ENCODE measurements at places on chromosomes 2 and 18.

DNA sequence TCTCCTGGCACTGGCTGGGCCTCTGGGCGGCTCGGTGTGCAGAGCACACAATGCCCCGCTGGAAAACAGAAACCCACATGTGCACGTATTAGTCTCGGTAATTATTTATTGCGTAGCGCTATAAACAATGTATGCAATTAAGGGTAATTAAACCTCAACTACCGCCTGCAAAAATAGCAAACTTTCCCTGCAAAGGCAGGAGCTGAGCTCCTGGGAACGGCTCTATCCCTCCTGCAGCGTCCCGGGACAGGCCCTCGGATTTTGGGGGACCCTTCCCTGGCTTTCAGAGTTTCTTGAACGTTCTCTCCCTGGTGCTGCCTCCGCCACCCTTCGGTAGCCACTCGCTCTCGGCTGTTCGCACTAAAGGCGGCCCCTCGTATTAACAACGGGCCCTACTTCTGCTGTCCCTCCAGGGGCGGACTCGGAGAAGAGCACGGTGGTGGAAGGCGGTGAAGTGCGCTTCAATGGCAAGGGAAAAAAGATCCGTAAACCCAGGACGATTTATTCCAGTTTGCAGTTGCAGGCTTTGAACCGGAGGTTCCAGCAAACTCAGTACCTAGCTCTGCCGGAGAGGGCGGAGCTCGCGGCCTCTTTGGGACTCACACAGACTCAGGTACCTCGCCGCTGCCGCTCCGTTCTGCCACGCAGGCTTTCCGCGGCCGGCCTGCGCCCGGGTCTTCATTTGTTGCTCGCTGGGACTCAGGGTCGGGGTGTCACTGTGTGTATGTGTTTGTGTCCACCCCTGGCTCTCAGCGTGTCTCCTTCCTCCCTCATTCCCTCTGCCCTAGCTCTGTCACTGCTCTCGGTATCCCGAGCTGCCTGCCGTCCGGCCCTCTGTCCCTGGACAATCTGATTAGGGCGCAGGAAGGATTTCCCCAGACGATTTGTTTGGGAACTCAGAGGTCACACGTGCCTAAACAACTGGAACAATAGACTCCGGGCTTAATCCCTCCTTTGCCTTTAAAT is 1.2 kb downstream of the DLX1 start:
- no peak for DNase-seq

DNA sequence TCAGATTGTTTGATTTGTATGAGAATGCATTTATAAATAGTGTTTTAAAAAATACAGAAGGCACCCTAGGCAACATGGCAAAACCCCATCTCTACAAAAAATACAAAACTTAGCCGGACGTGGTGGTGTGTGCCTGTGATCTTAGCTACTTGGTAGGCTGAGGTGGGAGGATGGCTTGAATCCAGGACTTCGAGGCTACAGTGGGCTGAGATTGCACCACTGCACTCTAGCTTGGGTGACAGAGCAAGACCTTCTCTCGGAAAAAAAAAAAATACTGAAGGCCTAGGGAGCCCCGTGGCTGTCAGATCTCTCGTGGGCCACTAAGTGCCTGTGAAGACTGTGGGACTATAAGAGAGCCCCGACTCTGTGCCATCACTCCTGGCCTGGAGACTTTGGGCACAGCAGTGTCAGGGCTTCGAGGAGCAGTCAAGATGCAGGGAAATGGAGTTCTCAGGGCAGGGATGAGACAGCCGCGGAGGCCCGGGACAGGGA is 40.5 kb downstream of the MYO7B start:
- no peak for DNase-seq

DNA sequence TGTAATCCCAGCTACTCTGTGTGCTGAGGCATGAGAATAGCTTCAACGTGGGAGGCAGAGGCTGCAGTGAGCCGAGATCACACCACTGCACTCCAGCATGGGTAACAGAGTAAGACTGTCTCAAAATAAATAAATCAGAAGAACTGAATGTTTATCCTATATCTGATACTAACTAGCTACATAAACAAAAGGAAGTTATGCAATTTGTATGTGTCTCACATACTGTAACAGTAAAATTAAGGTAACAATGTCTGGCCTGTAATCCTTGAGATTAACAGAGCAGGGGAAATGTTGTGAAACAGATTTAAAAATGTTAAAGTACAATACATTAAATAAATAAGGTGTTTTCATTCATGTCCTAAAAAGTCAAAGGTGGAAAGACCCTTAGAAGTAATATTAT is 150.8 kb downstream of the MEMO1 start:
- no peak for DNase-seq

DNA sequence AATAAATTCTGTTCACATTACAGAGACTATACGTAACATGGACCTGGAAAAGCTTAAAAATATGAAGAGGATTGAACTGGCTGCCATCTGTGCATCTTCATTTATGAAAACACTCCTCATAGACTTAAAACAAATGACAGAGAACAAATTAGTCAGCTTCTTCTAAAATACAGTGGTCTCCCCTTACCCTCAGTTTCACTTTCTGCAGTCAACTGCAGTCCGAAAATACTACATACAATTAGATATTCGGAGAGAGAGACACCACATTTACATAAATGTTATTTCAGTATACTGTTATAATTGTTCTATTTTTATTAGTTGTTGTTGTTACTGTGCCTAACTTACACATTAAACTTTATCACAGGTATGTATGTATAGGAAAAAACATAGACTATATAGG is 6.5 kb downstream of the RNF103 start:
- DNase-seq, result no peak

DNA sequence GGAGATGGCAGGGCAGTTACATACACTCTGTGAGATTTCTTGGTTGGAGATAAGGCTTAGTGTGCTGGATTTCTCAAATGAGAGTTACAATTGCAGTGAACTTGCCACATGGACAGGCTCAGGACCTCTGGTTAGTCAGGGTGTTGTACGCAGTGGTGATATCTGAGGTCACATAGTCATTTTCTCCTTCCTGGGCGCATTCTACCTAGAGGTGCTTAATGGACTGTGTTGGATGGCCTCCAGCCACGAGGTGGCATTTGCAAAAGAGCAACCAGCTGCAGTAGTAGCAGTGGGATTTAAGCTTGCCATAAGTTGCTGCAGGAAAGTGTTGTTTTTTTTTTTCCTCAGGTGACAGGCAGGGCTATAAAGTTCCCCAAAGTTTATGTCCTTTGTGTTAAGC is 173.8 kb upstream of the TMEM200C start:
- no peak for DNase-seq

GRCh38 chr2:18883616-18884456 is 294.5 kb upstream of the NT5C1B start:
- no peak for DNase-seq

DNA sequence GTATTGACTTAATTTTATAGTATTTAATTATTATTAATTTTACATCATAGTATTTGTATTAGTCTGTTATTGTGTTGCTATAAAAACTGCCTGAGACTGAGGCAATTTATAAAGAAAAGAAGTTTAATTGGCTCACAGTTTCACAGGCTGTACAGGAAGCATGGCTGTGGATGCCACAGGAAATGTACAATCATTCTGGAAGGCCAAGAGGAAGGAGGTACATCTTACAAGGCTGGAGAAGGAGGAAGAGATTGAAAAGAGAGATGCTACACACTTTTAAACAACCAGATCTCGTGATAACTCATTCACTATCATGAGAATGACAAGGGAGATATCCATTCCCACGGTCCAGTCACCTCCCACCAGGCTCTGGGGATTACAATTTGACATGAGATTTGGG is 2019.4 kb upstream of the PIK3C3 start:
- DNase-seq, result no peak

- DNase-seq, result no peak
Observed at GRCh38 chr2:219184121-219184520, 6.0 kb downstream of the RETREG2 start.

DNA sequence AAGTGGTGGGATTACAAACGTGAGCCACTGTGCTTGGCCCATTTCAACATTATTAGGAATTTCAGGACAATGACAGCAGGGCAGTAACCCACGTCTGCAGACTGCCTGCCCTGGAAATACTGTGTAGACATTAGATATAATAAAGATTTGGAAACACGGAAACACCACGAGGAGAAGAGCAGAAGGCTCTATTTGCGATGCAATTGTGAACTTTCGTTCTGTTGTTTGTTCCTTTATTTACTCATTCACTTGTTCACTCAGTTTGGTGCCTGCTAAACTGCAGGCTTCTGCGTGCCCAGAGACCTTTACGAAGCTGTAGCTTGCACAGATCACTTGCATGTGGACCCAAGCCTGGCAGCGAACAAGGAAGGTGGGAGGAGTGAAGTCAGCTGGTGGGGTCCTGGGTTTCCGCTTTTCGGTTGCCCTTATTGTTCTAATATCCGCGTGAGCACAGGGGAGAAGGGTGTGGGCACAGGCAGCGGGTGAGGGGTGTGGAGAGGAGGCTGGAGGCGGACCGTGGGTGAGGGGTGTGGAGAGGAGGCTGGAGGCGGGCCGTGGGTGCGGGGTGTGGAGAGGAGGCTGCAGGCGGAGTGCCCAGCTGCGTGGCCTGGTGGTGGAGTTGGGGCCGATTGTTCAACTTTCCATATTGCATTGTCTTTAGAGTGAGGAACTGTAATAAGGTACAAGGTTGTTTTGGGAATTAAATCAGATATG is 3.4 kb downstream of the COLEC11 start:
- DNase-seq, result no peak

DNA sequence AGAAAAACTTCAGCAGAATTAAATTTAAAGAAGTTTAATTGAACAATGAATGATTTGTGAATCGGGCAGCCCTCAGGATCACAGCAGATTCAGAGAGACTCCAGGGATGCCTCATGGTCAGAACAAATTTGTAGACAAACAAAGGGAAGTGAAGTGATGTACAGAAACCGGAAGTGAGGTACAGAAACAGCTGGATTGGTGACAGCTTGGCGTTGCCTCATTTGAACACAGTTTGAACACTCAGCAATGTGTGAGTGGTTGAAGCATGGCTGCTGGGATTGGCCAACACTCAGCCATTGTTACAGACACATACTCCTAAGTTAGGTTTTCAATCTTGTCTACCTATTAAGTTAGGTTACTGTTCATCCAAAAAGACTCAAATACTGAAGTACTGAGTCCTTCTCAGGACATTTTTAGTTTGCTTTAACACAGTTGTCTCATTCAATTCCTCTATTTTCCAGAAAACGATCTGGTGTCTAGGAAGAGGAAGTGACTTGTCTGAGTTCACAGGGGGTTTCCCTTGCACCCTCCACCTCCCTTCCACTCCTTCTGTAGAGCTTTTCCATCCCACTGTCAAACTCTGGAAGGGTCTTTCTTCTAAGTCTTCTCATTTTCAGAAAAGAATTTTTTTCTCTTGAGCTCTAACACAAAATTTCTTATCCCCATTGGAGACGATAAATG is 137.9 kb downstream of the SLC4A3 start:
- DNase-seq, result no peak

- no peak for DNase-seq
Observed at GRCh38 chr2:121577381-121577780, 46.7 kb downstream of the RNU4ATAC start.

DNA sequence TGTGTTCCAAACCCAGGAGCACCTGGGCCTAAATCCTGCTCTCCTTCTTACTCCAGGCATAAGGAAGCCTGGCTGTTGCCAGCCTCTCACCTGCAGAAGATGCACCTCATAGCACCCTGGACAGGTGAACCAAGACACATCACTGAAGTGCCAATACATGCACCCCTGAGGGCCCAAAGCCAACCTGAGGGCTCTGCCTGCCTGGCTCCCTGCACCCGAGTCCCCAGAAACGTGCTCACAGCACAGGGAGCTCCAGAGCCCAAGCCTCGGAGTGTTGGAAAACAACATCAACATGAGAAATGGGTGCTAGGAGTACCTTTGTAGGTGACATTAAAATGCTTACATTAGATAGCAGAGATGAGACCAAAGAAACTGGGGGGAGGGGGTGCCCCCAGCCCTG is 96.3 kb upstream of the RAB6C start:
- no peak for DNase-seq

DNA sequence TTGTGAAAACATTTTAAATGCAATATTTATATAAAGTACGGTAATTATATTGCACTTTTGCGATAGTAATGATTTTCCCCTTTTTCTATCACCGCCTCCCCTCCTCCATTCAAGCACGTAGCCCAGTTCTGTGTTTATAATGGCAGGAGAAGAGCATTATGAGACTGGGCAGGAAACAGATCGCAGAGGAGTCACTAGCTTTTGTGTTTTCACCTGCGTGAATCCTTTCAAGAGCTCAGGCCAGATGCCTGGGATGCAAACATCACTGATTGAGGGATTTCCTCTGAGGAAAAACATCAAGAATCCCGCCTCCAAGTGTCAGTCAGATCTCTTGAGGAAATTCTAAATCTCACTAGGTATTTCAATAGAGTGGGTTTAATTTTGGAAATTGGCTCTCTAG is 178.4 kb upstream of the FN1 start:
- no peak for DNase-seq

GRCh38 chr2:85799215-85799956 is 45.6 kb downstream of the ATOH8 start:
- DNase-seq, result no peak

- DNase-seq, result no peak
Observed at GRCh38 chr2:196504788-196505187, 134.7 kb upstream of the CCDC150 start.

DNA sequence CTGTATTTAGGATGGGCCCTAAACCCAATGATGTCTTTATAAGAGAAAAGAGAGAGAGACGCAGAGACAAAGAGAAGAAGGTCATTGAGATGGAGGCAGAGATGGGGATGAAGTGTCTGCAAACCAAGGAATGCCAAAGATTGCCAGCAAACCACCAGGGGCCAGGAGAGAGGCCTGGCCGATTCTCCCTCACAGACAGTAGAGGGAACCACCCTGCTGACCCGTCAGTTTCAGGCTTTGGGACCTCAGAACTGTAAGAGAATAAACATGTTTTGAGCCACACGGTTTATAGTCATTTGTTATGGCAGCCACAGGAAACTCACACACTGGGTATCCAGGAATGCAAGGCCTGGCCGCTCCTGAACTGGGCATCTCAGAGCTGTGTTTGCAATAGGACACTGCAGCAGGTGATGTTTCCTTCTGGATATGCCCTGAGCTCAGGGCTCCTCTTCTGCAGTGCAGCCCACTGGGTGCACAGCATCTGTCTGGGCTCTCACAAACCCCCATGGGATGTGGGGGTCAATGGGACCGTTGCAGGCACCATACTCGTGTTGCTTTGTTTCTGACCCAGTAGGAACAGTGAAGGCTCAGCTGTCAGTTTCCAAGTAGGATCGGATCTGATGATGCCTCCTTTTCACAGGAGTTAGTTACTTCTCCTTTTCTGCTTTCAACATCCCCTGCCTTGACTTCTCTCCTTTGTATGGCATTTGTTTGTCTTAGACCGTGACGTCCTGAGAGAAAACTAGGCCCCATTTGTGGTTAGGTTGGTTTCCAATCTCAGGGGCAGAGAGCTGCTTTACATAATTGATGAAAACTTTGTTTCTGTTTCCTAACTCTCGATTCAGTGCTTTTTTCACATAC is 20.8 kb downstream of the PTPN18 start:
- no peak for DNase-seq

DNA sequence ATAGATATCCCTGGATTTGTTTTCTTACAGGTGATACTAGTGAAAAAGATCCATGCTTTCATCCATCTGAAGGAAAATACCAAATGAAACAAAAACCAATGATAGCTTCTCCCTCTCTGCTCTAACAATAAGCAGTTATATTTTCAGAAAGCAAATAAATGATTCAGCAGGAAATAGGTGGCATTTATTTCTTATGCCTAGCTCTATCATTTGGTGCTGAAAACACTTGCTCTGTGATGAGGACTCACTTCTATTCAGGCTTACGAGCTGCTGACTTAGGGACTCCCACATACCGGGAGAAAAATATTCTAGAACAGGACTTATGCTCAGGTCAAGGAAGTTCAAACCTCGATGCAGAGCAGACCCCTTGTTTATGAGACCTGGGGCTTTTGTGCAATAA is 142.6 kb downstream of the SETBP1 start:
- DNase-seq, result no peak
